ENCODE measurements at places on chromosomes 4 and X.
A peak's percentile ranks its signal among the peaks of the same experiment; 100 is the strongest.

- DNase-seq = peak; percentile 35
Measured at GRCh38 chrX:153646620-153647373, at the start of gene DUSP9. Gene DUSP9, plus strand, starts transcription at chrX:153647203. Its CDS starts 751 bp downstream, at chrX:153647954.

DNA sequence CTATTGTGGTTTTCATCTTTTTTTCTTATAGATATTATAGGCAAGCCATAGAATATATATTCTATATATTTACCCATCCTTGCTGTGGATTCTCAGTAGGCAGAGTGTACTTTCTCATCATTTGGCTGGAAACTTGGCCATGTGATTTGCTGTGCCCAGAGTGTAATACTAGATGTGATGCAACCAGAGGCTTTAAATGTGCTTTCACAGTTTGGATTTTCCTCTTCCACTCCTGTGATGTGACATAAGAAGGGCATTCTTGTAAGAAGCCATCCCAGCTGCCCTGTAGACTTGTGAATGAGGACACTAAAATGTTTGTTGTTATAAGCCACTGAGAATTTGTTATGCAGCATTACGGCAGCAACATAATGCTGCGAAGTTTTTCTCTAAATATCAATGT lies 10.4 kb upstream of the HPGDS start:
- DNase-seq = no peak

DNA sequence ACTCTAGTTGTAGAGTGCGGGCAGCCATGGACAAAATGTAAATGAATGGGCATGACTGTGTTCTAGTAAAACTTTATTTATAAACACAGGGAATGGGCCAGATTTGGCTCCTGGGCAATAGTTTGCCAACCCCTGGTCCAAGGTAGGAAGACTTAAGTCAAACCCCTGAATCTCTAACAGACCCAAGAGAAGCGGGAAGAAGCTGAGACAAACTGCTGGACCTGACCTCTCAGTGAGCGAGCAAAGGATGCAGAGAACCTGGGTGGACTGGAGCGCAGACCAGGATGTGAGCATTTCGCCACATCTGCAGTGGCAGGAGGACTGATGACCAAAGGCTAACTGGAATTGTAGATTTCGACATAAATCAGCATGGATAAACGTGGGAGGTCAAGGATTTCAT lies 201.6 kb downstream of the STIM2 start:
- no peak for DNase-seq

DNA sequence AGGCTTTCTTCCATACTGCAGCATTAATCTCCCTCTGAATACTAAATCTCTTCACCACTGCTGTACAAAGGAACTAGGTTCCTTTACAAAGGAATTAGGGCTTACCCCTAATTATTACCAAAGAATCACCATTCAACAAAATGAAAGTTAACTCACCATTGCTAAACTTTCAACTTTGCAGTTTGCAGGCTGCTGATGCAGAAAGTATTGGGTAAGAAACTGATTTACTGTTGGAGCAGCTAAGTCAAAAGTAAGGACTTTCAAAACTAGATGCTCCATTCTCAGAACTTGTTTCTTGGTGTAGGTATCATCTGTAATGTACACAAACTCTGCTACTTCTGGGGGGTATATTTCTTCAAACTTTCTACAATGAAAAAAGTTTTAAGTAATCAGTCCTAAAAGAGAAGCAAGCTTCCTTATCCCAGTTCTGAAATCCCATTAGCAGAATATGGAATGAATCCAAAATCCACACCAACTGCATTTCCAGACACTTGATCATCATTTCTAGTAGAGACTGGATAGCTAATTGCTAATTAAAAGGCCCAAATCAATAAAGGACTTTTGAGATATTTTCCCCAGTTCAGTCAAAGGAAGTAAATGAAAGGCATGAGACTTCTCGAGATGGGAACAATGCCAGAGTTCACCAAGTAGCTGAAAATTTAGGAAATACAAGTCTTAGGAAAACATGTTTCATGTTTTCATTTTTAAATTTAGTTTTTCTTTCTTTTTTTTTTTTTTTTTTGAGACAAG lies 4.3 kb downstream of the CCNA2 start:
- DNase-seq = no peak

DNA sequence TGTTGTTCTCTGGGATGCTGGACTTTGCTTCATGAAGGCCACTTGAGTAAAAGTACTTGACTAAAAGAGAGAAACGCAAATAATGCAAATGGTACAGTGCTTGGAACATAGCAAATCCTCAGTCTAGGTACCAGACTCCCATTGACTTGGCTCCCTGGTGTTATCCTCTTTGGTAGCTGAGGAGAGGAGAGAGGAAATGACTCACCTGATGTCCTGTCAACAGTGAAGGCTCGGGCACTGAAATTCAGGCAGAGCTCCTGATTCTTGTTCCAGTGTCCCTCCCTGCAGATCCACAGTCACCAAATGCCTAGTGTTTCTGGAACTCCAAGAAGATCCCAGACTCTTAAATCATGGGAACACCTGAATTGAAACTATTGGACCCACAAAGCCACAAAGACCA lies 22.5 kb upstream of the TCEAL4 start:
- no peak for DNase-seq

Data from PC-9 (cell line).